ENCODE measurements at places on chromosomes 3 and 15. TPM values are rescaled to one million over a fixed set of nuclear protein-coding genes. Genes with fewer than 3 reads are reported as not detected.
A peak's percentile ranks its signal among the peaks of the same experiment; 100 is the strongest.

GRCh38 chr3:79872483-79872882 is 104.7 kb upstream of the ROBO1 start:
- no peak for DNase-seq

DNA sequence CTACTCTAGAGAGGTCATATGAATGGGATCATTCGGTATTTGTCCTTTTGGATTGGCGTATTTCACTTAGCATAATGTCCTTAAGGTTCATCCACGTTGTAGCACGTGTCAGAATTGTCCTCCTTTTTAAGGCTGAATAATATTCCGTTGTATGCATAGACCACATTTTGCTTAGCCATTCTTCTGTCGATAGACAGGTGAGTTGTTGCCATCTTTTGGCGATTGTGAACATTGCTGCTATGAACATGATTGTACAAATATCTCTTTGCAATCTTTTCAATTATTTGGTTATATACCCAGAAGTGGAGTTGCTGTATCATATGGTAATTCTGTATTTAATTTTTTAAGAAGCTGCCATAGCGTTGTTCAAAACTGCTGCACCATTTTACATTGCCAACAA is 52.4 kb upstream of the GOLGA8J start:
- no peak for DNase-seq

- no peak for DNase-seq
Measured at GRCh38 chr3:136644212-136644611, 108.0 kb downstream of the STAG1 start.

- no peak for DNase-seq
Measured at GRCh38 chr3:194690501-194691372, 5.1 kb downstream of the FAM43A start.

Gene GPR15
- 2.9 TPM for total RNA-seq

GRCh38 chr15:38129531-38130204 is 123.0 kb upstream of the SPRED1 start:
- peak; percentile 64 for DNase-seq

DNA sequence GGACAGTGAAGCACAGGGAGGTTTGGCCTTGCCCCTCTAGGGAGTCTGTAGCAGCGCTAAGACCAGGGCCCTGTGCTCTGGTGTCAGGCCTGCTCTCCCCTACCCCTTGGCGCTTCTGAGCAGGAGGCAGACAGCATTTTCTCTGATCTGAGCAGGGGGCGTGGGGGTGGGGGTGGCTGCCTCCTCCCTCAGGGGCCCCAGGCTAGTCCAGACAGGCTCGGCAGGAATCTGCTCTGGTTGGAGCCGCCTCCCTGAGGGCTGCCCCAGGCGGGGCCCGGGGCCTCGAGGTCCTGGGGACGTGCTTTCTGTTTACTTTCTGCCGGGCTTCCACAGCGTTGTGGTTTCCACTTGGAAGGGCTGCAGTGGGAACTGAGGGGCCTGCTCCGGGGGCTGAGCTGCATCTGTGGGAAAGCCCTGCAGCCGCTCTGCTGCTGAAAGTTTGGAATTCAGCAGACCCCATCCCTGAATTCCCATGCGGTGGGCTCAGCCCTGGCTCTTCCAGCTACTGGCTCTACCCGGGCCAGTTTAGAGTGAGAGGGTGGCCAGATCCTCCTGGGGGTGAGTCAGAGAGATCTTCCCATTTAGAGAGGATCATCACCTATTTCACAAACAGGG is 105.4 kb downstream of the LINGO1 start:
- no peak for DNase-seq

GRCh38 chr3:31312400-31312799 is 220.3 kb upstream of the STT3B start:
- DNase-seq = no peak

Gene QARS1
- total RNA-seq = 371 TPM

GRCh38 chr15:90550919-90551318 is 21.2 kb downstream of the CRTC3 start:
- DNase-seq = no peak

Gene FES
- total RNA-seq = 6.5 TPM

DNA sequence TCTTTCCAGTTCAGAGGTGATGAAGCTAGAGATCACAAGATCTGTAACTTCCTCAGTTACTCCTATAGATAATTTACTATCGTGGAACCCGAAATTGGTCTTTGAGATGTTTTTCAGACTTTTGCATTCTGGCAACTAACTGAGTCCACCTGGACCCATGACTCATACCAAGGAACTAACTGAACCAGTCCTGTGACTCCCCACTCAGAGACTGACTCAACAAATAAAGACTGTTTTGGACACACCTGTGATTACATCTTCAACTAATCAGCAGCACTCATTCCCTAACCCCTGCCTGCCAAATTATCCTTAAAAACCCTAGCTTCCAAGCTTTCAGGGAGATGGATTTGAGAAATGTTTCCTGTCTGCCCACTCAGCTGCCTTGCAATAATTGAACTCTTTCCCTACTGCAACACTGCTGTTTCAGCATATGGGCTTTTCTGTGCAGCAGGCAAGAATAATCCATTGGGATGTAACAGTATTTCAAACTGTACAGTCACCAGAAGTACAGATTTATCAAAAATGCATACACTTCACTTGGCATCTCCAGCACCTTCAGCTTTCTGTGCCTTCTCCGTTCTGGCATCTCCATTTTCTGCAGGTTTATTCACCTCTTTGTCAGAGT is 57.7 kb downstream of the GATM start:
- DNase-seq = no peak

DNA sequence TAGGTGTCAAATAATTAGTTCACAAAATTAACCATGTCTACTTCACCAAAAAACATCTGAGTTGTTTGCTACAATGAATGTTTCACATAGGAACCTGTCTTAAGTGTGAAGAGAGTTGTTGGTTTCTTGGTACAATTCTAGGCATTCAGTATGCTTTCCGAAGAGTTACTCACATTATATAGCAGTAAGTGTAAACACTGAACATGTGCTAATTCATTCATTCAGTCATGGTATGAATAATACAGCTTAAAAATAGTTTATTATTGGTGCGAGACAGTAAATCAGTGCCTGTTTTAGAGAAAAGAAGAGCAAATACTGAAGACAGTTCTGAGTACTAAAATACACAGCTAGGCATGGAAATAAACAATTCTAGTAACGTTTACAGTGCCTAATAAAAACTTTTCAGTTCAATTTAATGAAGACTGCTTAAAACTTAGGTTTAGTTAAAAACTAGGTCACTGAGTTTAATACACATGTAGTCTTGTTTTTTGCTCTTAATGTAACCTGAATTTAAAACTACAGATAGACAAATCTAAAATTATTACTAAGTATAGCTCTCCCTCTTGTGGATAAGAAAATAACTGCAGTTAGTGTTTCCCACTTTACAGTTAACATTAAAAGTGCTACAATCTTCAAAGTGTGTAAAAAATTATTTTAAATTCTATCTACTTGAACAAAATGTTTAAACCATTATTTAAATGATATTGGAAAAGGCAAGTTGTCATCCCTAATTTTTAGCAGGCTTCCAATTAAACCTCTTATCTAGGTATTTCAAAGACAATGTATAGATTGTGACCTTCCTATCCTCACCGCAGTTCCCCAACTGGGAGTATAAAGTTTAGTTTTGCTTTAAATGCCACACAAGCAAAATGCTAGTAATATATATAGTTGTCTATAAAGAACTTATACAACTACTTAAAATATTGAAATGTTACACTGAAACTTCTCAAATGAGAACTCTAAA is 20.1 kb upstream of the ZCWPW2 start:
- no peak for DNase-seq

DNA sequence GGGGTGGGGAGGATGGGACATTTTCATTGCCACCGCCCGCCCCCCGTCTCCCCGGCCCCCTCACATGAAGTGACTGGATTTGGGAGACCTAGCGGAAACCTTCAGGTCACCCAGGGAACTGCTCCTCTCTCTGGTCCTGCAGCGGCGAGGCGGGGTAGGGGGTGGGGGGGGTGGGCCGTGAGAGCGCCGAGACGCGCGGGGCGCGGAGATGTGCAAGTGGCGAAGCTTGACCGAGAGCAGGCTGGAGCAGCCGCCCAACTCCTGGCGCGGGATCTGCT is 712 bp upstream of the MME start:
- no peak for DNase-seq

- no peak for DNase-seq
Measured at GRCh38 chr3:35773417-35773816, 134.1 kb downstream of the ARPP21 start.

- DNase-seq = peak; percentile 75
Measured at GRCh38 chr3:23805633-23806533, at the start of gene UBE2E1. UBE2E1 (plus strand) TSS chr3:23805955; CDS start chr3:23807270, 1,315 bp downstream.

Gene NTRK3
- 1.2 TPM for total RNA-seq

DNA sequence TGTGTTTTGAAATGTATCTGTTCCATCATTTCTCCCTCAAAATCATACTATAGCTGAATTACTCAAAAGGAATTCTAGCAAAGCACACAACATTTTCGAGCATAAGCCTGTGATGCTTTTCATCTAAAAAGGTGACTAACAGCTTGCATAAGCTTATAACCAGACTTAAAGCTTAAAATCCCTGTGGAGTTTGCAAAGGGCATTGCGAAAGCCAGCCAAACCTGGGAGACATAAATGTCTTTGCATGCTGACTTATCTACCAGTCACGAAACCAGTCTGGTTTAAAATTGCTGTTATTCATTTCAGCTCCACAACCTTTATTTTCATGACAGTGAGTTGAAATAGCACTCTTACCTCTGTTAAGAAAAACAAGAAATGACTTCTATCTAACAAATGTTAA is 35.6 kb upstream of the LIPC start:
- DNase-seq = no peak

- DNase-seq = no peak
Measured at GRCh38 chr3:16211176-16211904, 36.9 kb downstream of the GALNT15 start.

DNA sequence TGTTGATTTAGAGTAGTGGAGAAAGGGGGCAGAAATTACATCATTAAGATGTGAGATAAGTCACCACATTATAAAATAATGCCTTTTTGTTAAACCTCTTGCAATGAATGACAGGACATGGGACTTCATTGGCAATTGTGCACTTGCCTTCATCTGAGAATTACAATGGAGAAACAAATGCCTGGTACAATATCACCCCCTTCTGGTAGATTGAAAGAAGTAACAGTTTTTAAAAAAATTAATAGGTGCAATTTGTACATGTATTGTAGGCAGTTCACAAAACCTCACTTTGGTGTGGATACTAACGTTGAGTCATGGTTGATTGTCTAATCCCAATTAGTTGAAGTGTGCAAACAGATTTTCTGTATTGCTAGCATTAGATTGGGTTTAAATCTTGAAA is 4.6 kb upstream of the P2RY14 start:
- DNase-seq = no peak

- no peak for DNase-seq
Measured at GRCh38 chr3:104137116-104137515, 1229.6 kb upstream of the ALCAM start.

Gene STAB1
- total RNA-seq = 46.5 TPM

Gene ACP3
- total RNA-seq = 8.1 TPM

DNA sequence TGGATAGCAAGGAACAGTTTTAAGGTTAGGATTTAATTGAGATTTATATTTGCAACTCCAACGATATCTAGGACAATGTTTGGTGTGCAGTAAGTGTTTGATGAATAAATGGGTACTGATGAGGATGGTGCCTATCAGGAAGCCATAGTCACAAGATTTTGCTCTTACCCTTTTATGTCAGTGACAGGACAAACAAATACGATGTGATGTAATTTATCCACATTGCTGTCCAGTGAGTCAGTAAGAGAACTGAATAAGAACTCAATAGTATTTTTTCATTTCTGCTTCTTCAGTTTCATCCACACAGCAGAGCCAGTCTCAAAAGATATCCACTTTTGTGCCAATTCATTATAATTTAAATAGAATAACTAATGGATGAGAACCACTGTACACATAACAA is 18.5 kb downstream of the C3orf85 start:
- no peak for DNase-seq

DNA sequence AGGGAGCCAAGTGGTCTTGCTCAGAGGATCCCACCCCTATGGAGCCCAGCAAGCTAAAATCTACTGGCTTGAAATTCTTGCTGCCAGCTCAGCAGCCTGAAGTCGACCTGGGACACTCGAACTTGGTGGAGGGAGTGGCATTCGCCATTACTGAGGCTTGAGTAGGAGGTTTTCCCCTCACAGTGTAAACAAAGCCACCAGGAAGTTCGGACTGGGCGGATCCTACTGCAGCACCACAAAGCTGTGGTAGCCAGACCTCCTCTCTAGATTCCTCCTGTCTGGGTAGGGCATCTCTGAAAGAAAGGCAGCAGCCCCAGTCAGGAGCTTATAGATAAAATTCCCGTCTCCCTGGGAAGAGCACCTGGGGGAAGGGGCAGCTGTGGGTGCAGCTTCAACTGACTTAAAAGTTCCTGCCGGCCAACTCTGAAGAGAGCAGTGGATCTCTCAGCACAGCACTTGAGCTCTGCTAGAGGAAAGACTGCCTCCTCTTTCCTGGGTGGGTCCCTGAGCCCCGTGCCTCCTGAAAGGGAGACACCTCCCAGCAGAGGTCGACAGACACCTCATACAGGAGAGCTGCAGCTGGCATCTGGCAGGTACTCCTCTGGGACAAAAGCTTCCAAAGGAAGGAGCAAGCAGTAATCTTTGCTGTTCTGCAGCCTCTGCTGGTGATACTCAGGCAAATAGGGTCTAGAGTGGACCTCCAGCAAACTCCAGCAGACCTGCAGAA is 576.3 kb upstream of the NECTIN3 start:
- peak; percentile 46 for DNase-seq

DNA sequence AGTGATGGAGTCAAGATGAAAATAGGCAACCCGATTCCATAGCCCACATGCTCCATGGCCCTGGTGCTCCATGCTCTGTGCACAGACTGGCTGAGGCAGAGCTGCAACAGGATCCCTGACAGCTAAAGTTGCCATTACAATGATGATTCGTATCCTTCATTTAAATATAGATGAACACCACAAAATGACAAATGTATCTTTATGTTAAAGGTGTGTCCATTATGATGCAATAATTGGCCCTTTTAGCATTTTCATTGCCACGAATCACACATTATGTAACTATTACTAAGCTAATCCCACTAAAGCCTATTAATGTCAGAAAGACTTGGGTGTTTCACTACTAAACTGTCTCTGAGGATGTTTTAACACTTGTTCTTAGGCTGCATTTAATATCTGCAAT is 270.2 kb upstream of the THBS1 start:
- no peak for DNase-seq

Gene MYO1E
- 252 TPM for total RNA-seq

DNA sequence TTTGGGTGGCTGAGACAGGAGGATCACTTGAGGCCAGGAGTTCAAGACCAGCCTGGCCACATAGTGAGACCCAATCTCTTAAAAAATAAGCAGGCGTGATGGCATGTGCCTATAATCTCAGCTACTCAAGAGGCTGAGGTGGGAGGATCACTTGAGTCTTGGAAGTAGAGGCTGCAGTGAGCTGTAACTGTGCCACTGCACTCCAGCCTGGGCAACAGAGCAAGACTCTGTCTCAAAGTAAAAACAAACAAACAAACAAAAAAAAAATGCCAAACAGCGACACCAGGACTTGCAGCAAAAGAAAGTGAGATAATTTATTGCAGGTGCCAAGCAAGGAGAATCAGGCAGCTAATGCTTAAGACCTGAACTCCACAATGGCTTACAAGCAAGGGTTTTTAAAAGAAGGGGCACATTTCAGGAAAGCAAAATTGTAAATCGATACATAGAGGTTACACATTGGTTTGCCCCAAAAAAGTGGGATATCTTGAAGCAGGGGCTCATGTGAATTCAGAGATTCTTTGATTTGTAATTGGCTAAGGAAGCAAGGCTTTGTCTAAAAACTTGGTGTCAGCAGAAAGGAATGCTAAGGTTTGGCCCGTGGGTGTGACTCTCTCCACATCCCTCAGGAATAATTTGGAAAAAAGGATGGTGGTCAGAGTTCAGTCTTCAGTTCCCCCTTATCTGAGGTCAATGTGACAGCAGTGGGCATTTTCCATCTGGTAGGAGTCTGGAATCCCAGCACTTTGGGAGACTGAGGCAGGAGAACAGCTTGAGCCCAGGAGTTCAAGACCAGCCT is 5.2 kb upstream of the MPI start:
- DNase-seq = no peak

All from colonic mucosa (tissue), 4 donors.